ENCODE measurements at places on chromosomes 11 and 22. TPM values are rescaled to one million over a fixed set of nuclear protein-coding genes. Genes with fewer than 3 reads are reported as not detected.

RNASEH2C gene
- total RNA-seq, result 21.8 TPM

GRIK4 gene
- total RNA-seq, result 4.9 TPM

CDON gene
- total RNA-seq, result 17.8 TPM

PKNOX2 gene
- 10.6 TPM for total RNA-seq

DNA sequence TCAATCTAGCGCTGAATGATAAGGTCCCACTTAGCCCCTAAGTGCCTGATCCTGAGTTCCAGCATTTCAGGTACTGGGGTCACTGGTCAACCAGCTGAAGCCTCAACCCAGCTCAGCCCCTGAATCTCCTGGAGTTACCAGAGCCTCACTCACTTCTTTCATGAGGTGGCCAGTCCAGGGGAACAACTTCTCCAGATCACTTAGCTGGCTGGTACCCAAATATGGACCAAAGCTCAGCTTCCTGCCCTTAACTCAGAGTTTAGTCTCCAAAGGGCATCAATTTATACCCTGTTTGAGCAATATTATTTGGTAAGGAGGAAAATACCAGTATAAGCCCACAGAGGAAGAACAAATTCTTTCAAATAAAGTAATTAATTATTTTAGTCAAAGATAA is 105.6 kb downstream of the SLC1A2 start:
- no peaks in the 10 kb centered on the region for H3K4me1 ChIP-seq

GRCh38 chr11:44097821-44098220 is 2.3 kb downstream of the EXT2 start:
- no peaks in the 10 kb centered on the region for H3K27me3 ChIP-seq
- no peak for DNase-seq
- no peak overlapping the region for H3K27ac ChIP-seq
- H3K36me3 ChIP-seq, result no peaks in the 10 kb centered on the region

DNA sequence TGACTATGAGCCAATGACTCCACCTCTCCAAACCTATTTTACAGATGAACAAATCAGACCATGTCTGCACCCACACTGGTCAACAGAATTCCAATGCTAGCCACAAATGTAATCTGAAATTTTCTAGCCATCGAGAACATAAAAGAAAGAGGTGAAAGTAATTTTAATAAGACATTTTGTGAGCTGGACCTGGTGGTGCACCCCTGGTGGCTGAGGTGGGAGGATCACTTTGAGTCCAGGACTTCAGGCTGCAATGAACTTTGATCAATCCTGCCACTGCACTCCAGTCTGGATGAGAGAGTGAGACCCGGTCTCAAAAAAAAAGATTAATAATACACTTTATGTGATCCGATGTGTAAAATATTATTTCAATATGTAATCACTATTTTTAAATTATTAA is 9.4 kb upstream of the RNF185 start:
- H3K4me3 ChIP-seq, result no peak overlapping the region
- no peak for DNase-seq
- no peaks in the 10 kb centered on the region for H3K27me3 ChIP-seq
- no peak overlapping the region for H3K27ac ChIP-seq

- no peak for DNase-seq
- H3K36me3 ChIP-seq, result no peaks in the 10 kb centered on the region
- H3K27me3 ChIP-seq, result no peaks in the 10 kb centered on the region
- H3K27ac ChIP-seq, result no peak overlapping the region
- no peak overlapping the region for H3K4me3 ChIP-seq
These were observed 284.0 kb downstream of the LRRC4C start for GRCh38 chr11:41175304-41175972.

DNA sequence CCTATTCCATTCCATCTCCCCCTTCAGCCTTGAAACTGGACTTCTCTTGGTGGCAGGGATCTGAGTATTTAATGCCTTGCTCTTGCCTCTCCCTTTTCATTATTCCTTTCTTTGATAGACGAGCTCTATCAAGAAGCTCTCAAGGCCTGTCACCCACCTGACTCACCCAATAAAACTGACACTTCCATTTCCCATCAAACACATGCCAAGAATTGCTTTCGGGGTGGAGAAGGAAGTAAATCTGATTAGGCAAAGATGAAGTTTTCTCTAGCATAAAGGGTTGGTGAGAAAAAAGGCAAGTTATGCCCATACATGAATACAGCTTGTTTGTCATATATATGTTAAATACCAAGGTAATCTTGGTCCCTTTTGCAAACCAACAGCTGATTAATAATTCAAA is 34.9 kb upstream of the MYEOV start:
- no peaks in the 10 kb centered on the region for H3K4me1 ChIP-seq
- no peaks in the 10 kb centered on the region for H3K36me3 ChIP-seq
- no peak overlapping the region for H3K4me3 ChIP-seq
- DNase-seq, result no peak
- no peaks in the 10 kb centered on the region for H3K27me3 ChIP-seq

DNA sequence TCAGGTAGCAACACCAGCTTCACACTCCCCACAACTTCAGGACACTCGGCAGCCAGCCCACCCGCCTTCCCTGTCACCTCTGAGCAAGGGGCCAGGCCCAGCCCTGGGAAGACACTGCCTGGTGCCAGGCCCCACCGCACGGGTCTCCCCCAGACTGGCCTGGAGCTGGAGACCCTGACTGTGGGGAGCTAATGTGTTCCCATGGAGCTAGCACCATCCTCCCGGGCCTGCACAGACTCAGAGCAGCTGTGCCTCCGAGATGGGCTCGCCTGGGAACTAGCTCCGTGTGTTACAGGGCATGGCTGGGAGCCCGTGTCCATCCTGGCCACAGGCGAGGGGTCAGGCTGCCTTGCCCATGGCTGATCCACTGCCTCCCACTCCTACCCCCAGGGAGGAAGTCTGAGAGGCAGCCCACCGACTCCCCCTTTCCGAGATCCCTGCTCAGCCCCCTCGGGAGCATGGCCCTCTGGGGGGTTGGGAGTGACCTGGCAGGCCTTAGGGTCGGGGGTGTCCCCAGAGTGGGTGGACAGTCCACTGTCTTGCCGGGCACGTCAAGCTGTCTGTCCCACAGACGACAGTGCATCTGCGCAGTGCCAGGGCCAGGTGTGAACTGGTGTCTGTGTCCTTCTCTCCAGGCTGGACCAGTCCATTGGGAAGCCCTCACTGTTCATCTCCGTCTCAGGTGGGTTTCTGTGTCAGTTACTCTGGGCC is 76.7 kb upstream of the KCNQ1OT1 start:
- no peak overlapping the region for H3K27ac ChIP-seq
- H3K27me3 ChIP-seq, result no peaks in the 10 kb centered on the region
- no peak for DNase-seq
- no peak overlapping the region for H3K4me3 ChIP-seq
